ENCODE measurements at places on chromosomes 4 and X.
A peak's percentile ranks its signal among the peaks of the same experiment; 100 is the strongest.

DNA sequence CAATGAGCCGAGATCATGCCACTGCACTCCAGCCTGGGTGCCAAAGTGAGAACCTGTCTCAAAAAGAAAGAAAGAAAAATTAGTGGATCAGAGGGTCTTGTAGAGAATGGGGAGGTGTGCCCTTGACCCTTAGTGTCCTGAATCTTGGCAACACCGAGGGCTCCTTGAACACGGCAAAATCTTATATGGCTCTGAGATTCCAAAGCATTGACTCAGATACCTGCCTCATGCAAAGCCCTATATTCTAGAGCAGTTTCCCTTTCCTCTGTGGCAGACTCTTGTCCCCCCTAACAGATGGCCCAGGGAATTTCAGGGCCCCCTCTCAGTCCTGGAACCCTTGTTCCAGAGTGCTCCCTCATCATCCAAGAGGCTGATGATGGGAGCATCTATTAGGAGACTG, 6.8 kb downstream of the CLDN2 start:
- no peak for DNase-seq

GRCh38 chr4:187903700-187904099, 91.9 kb upstream of the ZFP42 start:
- no peak for DNase-seq

DNA sequence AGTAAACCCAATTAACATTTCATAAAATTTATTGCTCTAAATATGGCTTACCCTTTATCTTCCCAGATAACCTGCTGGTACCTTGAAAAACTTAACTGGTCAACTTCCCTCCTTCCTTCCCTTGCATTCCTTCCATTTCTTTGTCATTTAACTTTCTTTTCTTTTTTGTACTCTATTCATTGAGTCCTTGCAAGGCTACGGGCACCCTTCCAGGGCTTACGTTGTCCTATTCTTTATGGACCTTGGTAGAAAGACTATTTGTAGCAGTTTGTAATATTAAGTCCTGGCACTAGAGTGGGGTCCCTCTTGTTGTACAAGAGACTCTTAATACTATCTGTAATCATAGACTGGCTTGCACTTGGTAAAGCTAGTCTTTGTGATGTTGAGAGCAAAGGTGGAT, 8.0 kb upstream of the GATB start:
- DNase-seq, result no peak

GRCh38 chr4:182203872-182204411, 39.3 kb upstream of the TENM3 start:
- no peak for DNase-seq

GRCh38 chr4:17605236-17605635, 9.2 kb upstream of the MED28 start:
- no peak for DNase-seq

GRCh38 chr4:121764702-121765367, at the start of gene SMIM43:
TSS of gene SMIM43 (minus strand) at chr4:121765164. CDS start at chr4:121765105, 59 bp downstream.
- no peak for DNase-seq

- no peak for DNase-seq
These were observed 23.7 kb downstream of the FAT1 start for GRCh38 chr4:186699881-186700397.

DNA sequence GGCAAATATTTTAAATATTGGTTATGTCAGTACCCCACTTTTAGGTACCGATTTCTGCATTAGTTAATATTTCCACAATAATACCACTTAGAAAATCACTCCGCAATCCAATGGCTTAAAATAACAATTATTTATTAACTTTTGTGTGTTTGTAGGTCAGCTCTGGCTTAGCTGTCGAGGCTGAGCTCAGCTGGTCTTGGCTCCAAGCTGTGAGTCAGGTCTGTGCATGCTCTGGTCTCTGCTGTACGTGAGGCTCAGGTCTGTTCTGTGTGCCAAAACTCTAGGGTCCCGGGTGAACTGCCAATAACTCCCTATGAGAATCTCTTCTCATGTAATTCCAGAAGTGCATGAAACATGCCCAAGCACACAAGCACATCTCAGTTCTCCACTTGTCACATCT, 245.8 kb upstream of the GK2 start:
- no peak for DNase-seq

DNA sequence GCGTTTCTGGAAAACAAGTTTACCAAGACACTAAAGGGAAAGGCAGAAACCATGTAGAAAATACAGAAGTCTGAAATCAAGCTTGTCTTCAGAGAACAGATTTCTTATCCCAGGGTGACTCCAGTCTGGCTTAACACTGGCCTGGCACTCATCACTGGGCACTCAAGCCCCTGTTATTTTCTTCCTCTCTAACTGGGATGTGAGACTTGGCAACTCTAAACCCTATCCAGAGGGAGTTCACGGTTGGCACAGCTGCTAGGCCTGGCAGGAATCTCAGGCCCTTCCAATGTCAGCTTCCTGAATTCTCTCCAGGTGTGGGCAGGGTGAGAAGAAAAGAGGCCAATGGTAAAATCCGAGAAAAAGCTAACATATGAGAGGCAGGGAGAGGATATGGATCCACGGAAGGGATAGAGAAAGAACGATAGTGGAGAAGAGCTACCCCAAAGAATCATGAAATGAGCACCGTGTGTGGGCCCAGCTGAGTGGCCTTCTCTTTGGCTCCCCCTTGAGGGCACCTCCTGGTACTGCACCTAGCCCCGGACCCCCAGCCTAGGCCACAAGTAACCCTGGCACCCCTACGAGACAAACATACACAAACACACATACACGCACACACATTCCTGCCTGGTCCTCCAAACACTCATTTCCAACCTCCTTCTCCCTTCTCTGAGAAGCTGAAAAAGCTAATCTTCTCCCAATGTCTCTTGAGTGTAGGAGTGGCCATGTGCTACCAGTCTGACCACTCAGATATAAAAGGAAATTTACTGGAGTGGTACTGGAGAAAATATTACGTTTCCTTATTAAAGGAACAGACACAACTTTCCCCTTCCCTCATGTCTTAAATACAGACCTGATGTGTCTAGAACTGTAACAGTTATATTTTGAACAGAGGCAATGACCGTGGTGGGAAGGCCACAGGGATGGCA, 16.6 kb upstream of the PTCHD1 start:
- DNase-seq, result peak; percentile 70

GRCh38 chr4:109657854-109658418, 45.3 kb downstream of the CASP6 start:
- no peak for DNase-seq

DNA sequence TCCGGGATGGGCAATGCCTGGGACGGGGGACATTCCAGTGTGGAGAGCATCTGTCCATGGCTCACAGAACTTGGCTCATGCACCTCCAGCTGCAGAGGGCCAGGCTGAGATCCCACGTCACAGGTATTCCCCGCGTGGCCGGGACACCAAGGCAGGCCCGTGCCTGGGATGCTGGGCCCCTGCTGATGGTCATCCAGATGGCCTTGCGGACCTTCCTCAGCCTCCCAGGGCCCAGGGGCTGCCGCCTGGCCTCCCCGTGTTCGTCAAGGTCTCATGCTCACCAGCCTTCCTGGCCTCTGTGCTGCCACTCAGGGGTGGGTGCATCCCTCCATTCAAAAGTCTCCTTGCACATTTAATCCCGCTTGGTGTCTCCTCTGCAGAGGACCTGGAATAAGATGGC, 40.9 kb upstream of the LRPAP1 start:
- no peak for DNase-seq

DNA sequence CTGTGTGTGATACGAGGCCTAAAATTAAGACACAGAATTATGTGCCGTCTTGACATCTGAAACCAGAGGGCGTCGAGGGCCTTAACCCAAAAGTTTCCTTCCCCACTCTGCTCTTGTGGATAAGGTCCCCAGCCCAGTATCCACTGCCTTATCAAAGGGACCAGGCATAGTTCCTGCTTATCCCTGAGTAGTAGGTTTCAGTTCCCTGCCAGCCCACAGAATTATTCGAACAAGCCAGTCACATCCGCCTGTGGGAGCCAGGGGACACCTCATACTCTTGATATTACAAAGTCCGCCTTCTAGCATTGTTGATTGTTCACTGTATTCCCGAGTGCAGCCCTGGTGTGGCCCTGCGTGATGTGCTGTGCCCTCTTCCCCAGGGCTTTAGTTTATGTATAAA, 5.4 kb upstream of the MMRN1 start:
- peak; percentile 5 for DNase-seq

DNA sequence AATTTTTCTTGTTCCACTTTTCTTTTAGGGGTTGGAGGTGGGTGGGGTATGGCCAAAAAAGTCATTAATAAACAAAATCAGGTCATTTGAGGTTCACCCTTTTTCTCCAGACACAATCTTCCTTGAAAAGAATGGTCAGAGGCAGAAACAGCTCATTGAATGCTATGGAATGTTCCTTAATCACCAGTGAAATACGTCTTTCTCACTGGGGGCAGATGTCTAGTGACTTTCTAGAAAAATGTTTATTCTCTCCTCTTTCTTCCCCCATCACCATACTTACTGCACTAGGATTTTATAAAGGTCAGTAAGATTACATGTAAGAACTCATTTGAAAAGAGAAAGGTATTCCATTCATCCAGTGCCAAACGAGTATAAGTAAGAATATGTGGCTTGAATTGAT, 44.5 kb downstream of the MGST2 start:
- DNase-seq, result no peak

DNA sequence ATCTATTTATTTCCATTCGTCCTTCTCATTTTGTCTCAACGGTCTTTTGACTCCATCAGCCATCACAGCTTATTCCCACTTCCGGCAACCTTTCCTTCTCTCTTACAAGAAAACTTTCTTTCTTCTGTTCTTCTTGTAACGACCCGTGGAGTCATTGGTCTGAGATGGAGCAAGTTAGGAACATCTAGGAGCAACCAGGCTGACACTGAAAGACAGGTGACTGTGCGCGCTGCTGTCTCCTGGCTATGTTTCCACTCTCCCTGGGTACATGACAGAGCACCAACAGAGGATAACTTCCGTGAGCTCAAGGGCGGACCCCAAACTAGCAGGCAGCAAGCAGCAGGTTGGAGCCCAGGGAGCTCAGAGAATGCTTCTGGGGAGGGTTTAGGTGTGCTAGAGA, 2.5 kb downstream of the FGF5 start:
- no peak for DNase-seq

GRCh38 chr4:2953496-2953895, 9.7 kb downstream of the NOP14 start:
- DNase-seq, result no peak

GRCh38 chrX:129000797-129001196, 522.5 kb downstream of the SMARCA1 start:
- no peak for DNase-seq

GRCh38 chr4:64670647-64671046, 261.4 kb upstream of the TECRL start:
- no peak for DNase-seq
